RWPE1 (cell line): ENCODE measurements at places on chromosomes 3 and 15.

GRCh38 chr15:67066959-67067853 lies 1.8 kb downstream of the SMAD3 start:
- DNase-seq: no peak

DNA sequence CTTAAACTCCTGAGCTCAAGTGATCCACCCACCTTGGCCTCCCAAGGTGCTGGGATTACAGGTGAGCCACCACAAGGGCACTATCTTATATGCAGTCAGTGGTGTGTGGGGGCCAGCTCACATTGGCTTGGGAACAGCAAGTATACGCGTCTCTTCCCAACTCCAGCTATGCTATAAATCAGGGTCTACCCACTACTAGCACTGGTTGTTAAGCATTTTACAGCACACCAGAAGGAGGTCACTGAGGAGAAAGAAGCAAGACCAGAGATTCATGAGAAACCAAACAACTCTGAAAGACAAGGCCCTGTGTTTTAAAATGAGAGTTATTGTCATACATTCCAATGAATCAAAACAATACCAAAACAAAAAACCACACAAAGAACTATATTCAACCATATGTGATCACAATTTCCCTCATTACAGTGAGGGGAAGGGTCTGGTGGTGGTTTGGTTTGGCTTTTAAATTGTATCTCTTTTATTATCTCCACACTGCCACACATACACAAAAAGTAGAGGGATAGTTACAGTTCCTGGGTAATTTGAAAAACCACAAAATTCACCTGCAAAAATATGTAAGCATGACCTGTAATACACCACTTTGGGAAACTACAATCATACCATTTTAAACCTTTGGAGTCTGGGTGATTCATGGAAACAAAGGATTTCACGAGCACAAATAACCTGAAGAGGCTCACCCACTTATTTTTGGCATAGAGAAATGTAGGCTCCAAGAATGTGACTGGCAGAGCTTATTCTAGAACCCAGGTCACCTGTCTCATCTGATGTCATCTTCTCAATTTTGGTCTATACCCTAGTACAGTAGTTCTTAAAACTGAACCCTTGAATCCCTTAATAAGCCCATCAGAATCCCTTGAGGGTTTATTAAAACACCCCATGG lies 5.2 kb downstream of the MAGI1 start:
- no peak for DNase-seq

DNA sequence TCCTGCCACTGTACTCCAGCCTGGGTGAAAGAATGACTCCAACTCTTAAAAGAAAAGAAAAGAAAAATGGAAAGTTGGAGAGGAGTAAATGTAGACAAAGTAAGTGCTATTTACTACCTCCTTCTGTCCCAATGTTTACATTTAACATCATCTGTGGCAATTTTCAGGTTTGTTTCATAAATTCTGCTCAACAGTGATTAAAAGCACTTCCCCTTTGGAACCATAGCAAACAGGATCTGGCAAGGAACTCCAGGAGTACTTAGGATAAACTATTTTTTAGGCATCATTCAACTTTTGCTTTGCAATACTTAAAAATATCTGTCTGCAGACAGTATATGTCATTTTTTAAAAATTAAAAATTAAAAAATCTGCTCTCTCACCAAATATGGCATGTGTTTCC lies 5.5 kb upstream of the CX3CR1 start:
- no peak for DNase-seq

- no peak for DNase-seq
Measured at GRCh38 chr15:99076109-99076508, 28.8 kb upstream of the SYNM start.

- no peak for DNase-seq
Measured at GRCh38 chr15:25727116-25727515, 136.0 kb downstream of the ATP10A start.

GRCh38 chr15:51731549-51732267 lies 5.7 kb downstream of the LYSMD2 start:
- DNase-seq: peak; percentile 25

DNA sequence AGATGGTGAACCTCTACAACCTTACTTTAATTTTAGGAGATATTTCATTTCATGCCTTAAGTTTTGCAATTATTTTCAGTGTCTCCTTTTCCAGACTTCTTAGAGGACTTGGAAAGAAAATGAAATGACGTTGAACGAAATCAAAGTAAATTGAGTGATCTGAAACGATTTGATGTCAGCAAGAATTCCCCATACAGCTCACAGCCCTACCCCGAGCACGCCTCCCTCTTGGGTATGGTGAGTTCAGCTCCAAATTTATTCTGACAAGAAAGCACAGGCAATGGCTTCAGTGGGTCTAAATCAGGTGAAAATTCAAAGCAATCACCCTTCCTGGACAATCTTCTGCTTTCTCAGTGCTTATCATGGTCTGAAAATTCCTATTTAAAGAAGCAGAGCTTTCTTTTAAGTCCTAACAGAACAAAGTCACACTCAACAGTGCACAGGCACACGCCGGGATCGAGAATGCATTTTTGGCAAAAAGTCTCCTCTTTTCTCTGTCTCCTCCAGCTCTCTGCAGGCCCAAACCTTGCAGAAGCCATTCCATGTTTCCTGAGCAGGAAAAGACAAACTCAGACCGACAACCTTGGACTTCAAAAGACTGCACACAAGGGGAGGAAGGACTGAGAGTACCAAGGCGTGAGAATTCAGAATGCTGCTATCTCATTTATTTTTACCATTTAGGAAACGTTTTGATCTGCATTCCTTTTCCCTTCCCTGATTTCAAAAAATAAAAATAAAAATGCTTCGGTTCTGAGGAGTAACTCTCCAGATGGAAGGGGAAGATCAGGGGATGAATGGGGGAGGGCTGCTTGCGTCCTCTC lies 72.0 kb downstream of the CCNL1 start:
- DNase-seq: no peak

- no peak for DNase-seq
Measured at GRCh38 chr15:99252326-99252725, 1.0 kb downstream of the LRRC28 start.

DNA sequence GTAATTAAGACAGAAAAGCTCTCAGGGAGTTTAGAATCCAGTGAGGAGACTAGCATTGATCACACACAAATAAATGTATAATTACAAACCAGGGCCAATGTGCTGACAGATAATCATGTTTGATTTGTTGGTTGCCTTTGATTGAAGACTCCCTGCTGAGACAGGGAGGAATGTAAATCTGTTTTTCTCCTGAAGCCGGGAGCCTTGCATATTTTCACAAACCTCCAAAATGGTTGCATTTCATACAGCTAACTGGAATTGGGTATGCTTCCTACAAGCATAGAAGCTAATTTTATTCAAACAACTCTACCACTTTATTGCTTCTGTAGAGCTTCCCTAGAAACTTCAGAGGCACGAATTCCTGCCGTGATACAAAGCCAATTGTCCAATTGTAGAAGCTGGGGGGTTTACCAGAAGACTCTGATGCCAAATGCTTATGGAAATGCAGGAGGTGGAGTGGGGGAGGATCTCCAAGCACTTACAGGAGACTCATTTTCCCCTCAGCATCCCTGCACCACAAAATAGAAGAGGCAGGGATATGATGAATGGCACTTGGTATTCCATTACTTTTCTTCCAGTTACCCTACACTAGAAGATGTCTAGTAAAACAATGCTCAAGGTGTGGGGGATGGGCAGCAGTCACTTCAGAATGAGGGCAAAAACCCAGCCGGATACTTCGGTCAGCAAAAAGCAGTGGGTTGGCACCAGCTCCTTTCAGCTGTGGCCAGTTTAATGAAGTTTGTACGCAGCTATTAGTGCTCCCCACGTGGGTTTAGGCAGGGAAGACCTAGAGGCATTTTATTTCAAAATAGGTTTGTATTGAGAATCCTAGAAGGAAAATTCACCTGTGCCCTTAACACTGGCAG lies 11.4 kb upstream of the MEX3B start:
- DNase-seq: no peak

- peak; percentile 19 for DNase-seq
Measured at GRCh38 chr3:46361408-46362283, 7.7 kb downstream of the CCR2 start.

DNA sequence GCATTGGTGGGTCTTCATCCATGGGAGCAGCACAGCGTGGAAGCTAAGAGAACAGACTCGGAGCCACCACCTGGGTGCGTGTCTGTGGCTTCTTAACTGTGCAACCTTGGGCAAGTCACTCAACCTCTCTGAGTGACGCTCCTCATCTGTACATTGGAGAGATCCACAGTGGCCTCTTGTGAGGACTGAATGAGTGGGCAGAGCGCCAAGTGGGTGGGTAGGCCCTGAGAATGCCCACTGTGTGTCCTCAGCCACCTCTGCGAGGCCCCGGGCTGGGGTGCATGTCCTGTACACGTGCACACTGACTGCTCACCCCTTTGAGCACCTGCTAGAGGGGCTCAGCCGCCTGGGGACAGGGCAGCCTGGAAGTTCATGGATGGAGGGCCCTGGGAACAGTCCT lies 99.6 kb upstream of the PRR23E start:
- no peak for DNase-seq

GRCh38 chr3:44870375-44871061 lies 3.9 kb upstream of the TGM4 start:
- no peak for DNase-seq

DNA sequence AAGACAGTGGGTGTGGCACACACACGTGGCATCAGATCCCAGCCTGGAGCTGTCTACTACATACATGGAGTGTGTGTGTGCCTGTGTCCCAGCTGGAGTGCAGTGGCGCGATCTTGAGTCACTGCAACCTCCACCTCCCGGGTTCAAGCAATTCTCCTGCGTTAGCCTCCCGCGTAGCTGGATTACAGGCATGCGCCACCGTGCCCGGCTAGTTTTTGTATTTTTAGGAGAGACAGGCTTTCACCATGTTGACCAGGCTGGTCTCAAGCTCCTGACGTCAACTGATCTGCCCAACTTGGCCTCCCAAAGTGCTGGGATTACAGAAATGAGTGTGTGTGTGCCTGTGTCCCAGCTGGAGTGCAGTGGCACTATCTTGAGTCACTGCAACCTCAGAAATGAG lies 108.8 kb downstream of the IL12A start:
- no peak for DNase-seq

DNA sequence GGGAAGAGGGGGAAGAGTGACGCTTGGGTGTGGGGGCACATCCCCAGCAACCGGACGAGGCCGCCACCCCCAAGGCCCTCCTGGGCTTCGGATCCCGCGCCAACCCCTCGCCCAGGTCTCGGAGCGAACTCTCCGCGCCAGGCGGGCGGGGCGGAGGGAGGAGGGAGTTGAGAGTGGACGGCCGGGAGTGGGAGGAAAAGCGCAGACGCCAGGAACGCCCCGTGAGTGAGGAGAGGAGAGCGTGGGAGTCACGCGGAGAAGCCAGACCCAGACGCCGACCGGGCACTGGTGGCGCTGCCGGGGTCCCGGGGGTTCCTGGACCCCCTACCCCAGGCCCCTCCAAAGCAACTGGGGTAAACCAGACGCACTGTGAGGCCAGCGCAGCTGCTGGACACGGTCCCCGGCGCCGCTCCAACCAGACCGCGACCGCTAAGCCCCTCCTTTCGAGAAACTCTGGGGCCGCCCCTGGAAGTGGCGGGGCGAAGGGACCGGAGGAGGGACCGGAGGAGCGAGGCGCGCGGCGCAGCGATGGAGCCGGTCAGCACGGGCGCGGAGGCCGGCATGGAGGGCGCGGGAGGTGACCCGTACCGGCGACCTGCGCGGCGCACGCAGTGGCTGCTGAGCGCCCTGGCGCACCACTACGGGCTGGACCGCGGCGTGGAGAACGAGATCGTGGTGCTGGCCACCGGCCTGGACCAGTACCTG lies at the start of gene EFCC1:
Gene EFCC1 (plus strand): TSS at position 204 of the 705 bp plus-strand sequence. CDS start 325 bp downstream, at position 529.
- no peak for DNase-seq
